ENCODE measurements at places on chromosomes 16 and 17.
A peak's percentile ranks its signal among the peaks of the same experiment; 100 is the strongest.

DNA sequence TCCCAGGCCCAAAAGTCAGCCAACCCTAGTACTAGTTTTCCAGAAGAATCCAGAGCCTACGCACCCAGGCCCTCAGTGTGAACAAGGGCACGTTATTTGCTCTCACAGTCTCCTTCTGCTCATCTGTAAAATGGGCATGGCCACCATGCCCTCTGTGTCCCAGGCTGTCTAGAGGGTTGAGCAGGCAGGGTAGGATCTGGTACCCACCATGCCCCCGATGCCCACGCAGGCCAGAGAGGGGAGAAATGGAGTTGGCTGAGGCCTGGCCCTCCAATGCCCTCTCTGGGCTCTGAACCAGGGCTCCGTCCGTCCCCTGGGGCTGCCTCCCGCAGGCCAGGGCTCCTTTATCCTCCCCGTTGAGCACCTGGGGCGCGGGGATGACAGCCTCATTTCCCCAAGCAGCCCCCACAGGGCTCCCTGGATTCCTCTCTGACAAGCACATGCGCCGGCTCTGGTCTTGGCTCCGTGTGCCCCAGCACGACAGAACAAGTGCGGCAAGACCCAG is 9.1 kb upstream of the BAHCC1 start:
- DNase-seq, result no peak

DNA sequence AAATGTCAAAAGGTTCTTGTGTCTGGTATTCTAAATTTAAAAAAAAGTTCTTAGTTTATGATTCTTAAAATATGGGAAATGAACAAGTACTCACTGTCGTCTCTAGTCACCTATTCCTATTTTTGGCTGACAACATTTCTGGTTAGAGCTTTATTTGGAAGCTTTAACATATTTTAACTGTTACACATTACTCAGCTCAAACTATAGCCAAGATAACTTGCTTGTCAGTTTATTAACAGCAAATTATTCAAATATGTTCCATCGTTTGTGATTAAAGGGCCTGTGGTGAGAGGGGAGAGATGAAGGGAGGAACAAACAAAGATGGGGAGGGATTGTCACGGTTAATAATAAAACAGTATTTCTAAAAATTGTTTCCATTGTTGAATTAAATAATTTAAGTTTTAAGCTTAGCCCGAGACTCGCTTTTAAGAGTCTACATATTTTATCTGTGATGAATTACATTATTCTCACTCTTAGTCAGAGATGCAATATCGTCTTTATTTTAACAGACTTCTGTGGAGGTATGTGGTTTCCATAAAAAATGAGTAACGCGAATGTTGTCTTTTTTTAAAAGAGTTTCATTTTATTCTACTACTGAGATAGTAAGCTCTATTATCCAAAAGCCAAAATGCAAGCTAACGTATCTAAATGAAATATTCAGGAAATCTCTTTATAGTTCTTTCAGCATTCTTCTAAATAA is 321.9 kb upstream of the PMFBP1 start:
- peak; percentile 74 for DNase-seq

GRCh38 chr16:84599521-84600202 is 18.2 kb downstream of the COTL1 start:
- peak; percentile 88 for DNase-seq

DNA sequence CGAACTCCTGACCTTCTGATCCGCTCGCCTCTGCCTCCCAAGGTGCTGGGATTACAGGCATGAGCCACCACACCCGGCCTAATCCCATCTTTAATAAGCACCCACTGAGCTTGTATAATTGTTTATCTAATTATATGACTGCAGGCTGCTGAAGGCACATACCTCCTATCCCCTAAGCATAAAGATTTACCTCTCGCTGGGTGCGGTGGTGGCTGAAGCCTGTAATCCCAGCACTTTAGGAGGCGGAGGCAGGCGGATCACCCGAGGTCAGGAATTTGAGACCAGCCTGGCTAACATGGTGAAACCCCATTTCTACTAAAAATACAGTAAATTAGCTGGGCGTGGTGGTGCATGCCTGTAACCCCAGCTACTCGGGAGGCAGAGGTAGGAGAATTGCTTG is 20.1 kb upstream of the YWHAE start:
- DNase-seq, result no peak

DNA sequence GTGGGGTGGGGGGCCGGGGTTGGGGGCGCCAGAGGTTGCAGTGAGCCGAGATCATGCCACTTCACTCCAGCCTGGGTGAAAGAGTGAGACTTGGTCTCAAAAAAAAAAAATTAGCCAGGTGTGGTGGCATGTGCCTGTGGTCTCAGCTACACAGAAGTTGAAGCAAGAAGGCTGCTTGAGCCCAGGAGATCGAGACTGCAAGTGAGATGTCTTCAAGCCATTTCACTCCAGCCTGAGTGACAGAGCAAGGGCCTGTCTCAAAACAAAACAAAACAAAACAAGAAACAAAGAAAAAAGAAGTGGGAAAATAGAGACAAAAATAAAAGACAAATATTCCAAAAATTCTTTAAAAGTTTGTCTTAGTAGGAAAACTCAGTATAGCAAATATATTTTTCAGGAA is 135.1 kb upstream of the CORO6 start:
- DNase-seq, result no peak

- no peak for DNase-seq
Observed at GRCh38 chr17:12680993-12681392, 15.3 kb downstream of the MYOCD start.

GRCh38 chr16:73220836-73221235 is 172.9 kb upstream of the ZFHX3 start:
- no peak for DNase-seq

DNA sequence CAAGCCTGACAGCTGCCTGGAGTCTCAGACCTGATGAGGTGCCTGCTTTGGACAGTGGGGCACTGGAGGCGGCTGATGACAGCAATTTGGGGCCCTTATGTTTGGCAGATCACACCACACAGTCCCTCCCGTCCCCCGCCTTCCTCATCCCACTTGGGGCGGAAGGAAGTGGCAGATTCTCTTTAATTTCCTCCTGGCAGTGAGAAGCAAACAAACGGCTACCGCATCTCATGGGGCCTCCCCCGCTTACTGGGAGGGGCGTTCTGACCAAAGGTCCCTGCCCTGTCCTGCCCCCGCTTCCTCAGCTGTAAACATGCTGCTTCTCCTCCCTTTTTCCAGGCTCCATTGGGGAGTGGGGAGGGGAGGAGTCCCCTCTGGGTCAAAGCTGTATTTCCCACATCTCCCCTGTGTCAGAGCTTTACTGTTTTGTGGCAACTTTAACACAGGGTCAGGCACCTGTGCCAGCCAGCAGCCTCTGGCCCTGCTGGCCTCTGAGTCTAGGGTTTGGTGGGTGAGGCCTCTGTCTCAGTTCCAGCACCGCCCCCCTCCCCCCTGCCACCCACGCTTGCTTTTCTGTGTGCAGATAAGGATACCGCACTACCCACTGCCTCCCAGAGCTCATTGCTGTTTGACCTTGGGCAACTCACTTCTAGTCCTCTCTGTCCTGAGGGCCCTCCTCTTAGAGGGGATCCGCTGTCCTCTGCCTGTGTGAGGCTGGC is 5.4 kb upstream of the NFATC3 start:
- no peak for DNase-seq

DNA sequence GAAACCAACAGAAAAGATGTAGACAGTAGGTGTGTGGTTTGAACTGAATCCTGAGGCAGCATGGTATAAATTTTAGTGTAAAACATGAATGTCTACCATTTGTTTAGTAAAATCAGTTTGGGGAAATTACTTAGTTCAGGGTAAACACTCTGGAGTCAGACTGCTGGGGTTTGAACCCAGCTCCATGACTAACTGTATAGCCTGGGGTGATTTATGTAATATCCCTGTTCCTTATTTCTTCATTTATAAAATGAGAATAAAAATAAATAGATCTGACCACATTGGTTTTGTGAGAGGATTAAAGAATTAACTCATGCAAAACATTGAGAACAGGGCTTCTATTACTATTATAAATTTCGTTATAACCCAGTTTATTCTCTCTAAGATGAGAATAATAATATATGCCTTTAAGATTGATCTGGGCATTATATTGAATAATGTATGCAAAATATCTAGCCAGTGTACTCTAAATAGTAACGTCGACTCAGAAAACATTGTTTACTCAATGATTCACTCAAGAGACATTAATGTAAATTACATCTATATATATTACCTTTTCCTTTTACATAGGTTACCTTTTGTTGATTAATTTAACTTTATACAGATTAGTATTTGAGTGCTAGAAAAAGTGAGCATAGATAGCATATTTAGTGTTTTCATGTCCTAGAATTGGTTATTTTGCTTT is 120.6 kb upstream of the KCNJ16 start:
- DNase-seq, result peak; percentile 22

GRCh38 chr16:73020409-73020884 is 27.5 kb downstream of the ZFHX3 start:
- peak; percentile 96 for DNase-seq

DNA sequence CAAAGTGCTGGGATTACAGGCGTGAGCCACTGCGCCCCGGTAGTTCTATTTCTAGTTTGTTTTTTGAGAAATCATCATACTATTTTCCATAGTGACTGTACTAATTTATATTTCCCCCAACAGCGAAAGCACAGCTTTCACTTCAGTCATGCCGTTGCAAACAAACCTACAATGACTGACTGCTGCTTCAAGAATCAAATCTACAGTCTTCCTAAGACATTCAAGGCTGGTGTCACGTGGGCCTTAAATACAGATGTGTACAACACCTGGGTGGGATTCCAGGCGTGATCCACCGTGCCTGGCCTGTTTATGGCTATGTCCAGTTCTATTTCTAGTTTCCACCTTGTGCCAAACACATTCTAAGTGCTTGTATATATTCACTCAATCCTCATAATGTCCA is 72.0 kb downstream of the ABCC6 start:
- DNase-seq, result no peak

GRCh38 chr17:72466606-72467005 is 345.8 kb downstream of the SOX9 start:
- no peak for DNase-seq

GRCh38 chr16:89320782-89321501 is 103.4 kb downstream of the ZNF778 start:
- DNase-seq, result peak; percentile 45

DNA sequence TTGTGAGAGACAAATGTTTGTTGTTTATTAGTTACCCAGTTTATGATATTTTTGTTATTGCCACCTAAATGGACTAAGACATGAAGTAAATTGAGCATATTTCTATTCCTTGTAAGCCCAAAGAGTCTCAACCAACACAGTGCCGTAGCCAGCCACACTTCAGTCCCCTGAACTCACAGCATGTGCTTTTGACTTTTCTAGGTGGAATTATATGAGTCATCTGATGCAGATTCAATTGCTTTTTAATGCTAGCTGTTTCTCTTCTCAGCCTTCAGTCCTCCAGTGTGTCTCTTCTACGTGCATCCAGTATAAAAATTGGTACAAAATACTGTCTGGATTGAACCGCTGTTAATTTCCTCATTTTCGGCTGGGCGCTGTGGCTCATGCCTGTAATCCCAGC is 39.0 kb downstream of the IQCK start:
- DNase-seq, result peak; percentile 4

- DNase-seq, result no peak
Observed at GRCh38 chr16:11076259-11077018, 132.1 kb downstream of the CLEC16A start.

DNA sequence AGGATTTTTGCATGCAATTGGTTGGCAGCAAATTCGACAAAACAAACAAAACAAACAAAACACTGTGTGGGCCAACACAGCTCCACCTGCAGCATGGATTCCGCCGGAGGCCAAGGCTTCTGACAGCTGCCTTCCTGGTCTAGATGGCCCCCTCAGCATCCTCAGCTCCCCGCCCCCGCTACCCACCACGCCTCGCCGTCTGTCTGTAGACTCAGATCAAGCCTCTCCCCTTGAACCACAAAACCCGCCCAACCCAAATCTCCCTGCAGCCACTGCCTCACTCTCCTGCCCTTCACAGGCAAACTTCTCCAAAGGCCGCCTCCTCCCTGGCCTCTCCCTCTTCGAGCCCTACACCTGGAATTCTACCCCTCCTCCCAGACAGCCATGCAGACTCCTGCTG is 57.9 kb downstream of the RTN4RL1 start:
- DNase-seq, result no peak

- DNase-seq, result no peak
Observed at GRCh38 chr17:17425005-17425404, 51.8 kb upstream of the MED9 start.

GRCh38 chr17:57440522-57441269 is 184.4 kb downstream of the MSI2 start:
- DNase-seq, result peak; percentile 56

GRCh38 chr16:68381363-68381724 is 67.0 kb downstream of the SMPD3 start:
- DNase-seq, result no peak

Measured in EL (cell line).